CD4-positive, alpha-beta T cell treated with Interleukin-1 beta for 1 hour (primary cell): ENCODE measurements at places on chromosomes 11 and 22.

DNA sequence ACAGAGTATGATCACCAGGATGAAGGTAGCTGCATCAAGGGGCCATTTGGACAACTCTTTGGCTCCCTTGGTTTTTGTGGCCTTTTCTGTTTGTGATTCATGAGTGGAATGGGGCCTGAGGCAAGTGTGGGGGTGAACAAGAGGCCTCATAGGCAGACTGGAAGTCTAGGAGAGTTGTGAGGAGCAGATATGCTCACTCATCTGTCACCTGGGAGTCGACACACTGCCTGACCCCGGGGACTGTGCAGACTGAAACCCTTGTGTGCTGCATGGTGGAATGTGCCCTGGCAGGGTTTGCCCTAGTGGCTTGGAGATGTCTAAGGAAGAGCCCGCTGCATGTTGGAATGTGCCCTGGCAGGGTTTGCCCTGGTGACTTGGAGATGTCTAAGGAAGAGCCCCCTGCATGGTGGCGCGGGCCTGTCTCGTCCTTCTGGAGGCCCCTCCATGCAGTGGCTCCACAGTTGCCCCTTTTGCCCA lies 60.0 kb downstream of the MED15 start:
- DNase-seq = no peak

DNA sequence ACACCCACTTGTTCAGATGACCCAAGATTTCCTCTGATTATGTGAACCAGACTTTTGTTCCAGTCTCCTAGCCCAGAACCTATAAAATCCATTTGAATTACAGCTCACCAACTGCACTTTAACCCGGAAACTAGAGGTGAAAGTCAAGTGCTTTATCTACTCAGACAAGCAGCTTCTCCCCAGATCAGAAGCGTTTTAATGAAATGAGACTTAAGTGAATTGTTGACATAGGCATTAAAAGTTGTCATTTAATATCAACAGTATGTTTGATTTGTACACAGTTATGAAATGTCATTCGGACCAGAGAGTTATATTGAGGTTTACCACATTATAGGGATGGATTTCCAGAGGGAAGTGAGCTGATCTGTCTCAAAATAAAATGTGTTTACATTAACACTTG lies 52.0 kb downstream of the CADM1 start:
- DNase-seq = no peak

GRCh38 chr22:37187891-37188761 lies at the start of gene C1QTNF6:
TSS of gene C1QTNF6 (minus strand) at chr22:37188247. CDS start at chr22:37188213, 34 bp downstream.
- DNase-seq = no peak

- no peak for DNase-seq
Observed at GRCh38 chr11:60119710-60120109, 31.2 kb downstream of the MS4A2 start.

- no peak for DNase-seq
Observed at GRCh38 chr11:84408946-84409411, 1122.8 kb upstream of the CCDC90B start.

DNA sequence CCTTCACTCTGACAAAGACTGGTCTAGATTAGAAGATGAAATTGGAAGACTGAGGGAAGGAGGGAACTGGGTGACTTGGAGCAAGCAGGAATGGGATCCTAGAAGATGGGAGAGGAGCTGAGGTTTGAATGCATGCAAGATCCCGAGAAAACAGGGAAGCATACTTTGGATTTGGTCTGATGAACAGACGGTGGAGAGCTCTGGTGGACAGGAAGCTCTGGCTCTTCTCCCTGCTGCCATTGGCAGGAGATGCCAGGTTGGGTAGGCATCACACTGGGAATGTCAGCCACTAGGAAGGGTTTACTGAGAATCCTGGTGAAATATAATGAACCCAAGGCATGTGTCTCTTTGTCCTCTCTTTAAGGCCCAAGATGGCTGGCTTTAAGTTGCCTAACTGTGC lies 16.5 kb downstream of the NAV2 start:
- no peak for DNase-seq
